Activated CD4-positive, alpha-beta T cell treated with anti-CD3 and anti-CD28 coated beads, Interleukin-2, amount 10 ng/mL, durations not matched to agents 7 days and 5 days (primary cell): ENCODE measurements at places on chromosomes 2 and 18.

GRCh38 chr2:145159676-145160075, 639.8 kb upstream of the ZEB2 start:
- no peak for DNase-seq

GRCh38 chr18:79453816-79454735, 58.3 kb downstream of the NFATC1 start:
- no peak for DNase-seq

DNA sequence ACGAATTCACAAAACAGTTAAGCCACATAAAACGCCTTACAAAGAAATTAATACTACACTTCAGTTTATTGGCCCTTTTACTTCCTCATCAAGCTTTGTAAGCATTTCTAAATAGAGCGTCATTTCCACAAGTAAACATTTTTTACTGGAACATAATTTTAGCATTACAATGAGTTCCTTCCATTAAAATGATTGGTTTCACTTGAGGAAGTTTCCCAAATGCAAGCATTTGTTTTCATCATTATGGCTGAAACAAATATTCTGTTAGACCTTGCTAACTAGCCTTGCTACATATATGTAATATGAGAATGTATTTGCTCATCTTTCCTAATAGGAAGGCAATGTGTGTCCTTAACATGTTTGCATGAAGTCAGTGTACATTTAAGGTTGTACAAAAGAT, 579.1 kb downstream of the IRS1 start:
- DNase-seq = no peak

DNA sequence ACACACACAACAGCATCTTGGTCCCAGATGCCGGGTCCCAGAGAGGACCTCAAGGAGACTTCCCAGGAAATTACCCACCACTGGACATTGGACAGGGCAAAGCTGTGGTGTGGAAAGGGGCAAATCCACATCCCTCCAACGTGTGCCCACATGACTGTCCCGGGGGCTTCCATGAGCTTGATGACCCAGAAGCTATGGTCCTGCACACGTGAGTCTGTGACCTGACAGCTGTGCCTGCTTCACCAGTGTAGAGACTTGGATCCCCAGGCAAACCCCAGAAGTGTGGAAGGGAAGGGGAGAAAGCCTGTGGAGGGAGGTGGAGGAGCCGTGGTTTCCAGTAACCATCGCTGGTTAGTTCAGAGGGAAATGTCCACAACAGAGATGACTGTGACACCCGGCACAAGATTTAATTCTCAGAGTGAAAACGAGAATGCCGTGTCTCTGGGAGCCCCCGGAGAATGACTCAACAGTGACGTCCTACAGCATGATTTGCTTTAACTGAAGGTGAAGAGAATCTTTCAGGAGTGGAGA, 19.1 kb upstream of the GPR55 start:
- peak; percentile 28 for DNase-seq

- no peak for DNase-seq
These were observed 213.0 kb downstream of the SP3 start for GRCh38 chr2:173752152-173752551.

DNA sequence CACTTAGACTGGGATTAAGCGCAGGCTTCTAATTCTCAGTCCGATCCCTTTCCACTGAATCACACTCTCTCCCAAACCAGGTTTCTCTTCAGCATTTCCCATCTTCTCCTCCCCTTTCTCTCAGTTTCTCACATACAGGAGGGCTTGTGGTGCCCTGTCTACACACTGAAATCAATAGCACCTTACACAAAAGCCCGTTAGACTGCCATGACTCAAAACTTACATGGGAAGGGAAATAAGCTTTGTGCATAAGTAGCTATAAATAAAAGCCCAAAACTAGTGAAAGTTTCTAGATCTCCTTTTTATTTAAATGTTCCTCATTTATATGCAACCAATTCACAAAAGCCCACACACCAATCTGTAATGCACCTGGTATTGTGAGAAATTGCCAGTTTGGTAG, 318.4 kb downstream of the TXNL1 start:
- DNase-seq = no peak
